CD4-positive, alpha-beta T cell treated with Interleukin-2 at 100 ng/mL for 4 hours (primary cell): ENCODE measurements at places on chromosomes 5 and 9.

GRCh38 chr5:92908952-92909601, 671.9 kb downstream of the NR2F1-AS1 start:
- no peak for DNase-seq

DNA sequence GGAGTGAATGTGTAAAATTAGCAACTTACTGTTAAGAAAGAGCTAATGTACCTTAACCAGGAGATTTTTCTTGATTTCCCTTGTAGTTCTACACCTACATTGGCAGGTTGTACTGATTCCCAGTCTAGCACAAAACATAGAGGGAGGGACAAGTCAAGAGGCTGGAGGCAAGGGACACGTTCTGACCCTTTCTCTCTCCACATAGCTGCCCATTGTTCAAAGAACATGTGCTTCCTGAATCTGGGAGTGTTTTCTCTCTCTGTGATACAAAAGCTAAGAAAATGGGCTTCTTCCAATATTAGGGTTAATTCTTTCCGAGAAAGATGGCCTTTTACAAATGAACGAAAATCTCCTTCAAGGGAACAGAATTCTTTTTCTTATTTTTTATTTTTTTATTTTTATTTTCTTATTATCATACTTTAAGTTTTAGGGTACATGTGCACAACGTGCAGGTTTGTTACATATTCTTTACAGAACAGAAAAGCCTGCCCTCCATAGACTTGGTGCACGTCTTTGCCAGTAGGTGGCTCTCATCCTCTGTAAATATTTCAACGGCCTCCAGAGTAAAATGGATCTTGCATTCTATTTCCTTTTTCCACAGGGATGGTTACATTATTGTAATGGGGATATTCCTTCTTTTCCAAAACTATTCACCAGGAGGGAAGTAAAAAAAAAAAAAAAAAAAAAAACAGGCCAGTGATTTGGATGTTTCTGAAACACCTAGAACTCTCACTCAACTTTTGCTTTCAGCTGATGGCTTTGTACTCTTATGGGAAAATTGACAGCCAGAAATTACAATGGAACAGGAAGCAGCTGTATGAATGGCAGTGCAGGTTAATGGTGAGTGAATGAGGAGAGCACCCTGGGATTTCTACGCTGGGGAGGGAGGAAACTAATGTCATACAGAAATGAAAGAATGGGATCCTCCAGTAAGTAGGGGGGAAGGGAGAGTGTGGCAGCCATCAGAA, 13.1 kb upstream of the IFNA5 start:
- peak; percentile 47 for DNase-seq

GRCh38 chr9:20238921-20239320, 383.4 kb downstream of the MLLT3 start:
- DNase-seq = no peak

- DNase-seq = no peak
Observed at GRCh38 chr9:97470076-97470475, 31.4 kb upstream of the TMOD1 start.

DNA sequence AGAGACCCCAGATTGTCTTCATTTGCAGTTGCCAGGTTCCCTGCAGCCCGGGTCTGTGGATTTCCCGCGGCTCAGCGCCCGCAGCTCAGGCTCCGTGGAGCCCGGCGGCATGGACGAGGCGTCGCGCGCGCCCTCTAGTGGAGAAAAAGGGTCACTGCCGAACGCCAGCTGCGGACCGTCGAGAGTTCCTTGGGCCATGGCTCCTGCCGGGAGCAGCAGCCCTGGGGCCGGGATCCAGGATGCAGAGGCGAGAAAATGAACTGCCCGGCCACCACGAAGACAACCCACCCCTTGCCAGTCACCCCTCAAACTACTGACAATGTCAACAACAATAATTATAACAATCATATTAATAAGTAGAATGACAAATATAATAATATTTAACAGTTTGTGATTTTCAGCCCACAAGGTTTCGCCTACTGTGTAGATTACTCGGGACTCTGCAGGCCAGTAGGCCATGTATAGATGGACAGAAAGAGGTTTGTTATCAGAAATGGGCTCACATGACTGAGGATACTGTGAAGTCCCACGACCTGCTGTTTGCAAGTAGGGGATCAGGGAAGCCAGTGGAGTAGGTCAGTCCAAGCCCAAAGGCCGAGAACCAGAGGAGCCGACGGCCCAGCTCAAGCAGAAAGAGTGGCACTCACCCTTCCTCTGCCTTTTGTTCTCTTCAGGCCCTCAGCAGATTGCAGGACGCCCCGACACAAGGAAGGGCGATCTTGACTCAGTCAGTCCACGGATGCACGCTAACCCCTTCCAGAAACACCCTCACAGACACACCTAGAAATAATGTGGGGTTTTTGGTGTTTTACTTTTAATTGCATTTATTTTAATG, 43.1 kb downstream of the BOD1 start:
- DNase-seq = peak; percentile 57

GRCh38 chr5:68424799-68425537, 209.4 kb downstream of the PIK3R1 start:
- peak; percentile 73 for DNase-seq

DNA sequence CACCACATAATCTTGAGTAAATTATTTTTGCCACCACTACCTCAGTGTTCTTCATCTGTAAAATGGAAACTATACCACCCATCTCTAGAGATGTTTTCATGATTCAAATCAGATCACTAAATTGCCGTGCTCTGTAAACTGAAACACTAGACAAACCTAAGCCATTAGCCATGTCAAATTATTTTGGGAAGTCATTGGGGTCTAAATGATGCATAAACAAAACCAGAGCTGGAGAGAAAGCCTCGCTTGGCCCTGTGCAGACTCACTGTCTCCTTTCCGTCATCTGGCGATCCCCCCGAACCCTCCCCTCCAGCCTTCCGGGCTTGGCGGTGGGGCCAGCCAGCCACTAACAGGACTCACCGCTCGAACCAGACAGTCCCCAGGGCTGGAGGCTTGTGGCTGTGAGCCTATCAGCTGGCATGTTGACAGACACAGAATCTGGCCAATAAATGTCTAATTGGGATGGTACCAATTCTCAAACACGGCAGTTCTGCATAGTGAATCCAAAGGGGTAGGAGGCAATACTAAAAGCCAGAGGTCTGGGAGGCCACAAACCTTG, 256.5 kb downstream of the SEC61B start:
- DNase-seq = no peak

DNA sequence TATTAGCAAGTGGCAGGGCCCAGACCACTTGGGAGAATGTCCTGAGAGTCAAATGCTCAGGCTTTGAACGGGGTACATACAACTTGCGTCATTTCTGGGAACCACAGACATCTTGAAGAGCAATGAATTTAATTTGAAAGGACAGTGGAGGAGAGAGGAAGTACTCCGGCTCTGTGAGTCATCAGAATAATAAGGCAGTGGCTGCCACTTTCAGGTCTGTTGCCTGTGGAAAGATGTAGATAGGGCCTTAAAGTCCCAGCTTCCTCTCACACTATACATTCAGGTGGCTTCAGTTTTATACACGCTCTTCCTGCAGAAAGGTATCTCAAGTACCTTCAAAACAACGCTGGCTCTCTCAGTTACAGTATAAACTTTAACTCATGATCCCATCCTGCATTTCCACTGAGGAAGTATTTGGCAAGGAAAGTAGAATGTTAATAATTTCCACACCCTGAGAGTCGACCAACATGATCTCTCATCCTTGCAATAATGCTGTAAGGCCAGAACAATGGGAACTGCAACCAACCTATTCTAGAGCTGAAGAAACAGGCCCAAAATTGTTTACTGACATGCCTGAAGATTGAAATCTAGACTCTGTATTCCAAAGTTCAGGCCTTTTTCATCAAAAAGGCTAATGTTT, 6.8 kb upstream of the PRUNE2 start:
- no peak for DNase-seq

DNA sequence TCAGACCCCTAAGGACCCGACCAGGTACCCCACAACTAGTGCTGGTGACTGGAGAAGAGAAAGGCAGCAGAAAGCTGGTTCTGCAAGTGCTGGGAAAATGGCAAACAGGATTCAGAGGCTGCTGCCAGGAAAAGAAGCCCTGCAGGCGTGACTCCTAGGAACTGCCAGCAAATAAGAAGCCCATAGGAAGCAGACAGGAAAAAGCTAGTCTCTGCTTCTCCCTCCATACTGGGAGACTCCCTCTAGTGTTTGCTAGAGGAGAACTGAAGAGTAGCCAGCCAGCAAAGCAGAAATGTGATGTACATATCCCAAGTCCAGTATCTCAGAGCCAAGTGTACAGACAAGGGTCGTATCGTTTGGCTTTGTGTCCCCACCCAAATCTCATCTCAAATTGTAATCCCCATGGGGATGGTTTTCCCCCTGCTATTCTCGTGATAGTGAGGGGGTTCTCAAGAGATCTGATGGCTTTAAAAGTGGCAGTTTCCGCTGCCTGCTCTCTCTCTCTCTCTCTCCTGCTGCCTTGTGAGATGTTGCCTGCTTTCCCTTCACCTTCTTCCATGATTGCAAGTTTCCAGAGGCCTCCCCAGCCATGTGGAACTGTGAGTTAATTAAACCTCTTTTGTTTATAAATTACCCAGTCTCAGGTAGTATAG, 38.1 kb upstream of the TUSC1 start:
- no peak for DNase-seq

GRCh38 chr5:147690595-147690994, 91.9 kb downstream of the JAKMIP2 start:
- DNase-seq = no peak

DNA sequence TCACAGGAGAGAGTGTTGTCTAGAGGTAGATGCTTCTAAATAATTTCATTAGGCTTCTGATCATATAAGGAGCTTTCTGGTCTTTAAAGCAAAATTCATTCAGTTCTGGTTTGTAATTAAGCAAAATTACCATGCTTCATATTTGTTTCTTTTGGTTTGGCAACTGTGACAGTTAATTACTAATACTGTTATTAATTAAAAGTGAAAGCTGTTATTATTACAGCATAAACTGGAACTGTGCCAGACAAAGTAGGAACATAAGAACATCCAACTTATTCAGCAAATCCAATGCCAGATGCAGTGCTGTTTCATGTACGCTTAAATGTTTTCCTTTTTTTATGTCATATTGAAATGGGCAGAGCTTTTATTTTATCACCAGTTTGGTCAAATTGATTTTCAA, 70.4 kb upstream of the DAB2 start:
- DNase-seq = no peak

- no peak for DNase-seq
Observed at GRCh38 chr9:34654323-34655051, 2.5 kb downstream of the IL11RA start.

DNA sequence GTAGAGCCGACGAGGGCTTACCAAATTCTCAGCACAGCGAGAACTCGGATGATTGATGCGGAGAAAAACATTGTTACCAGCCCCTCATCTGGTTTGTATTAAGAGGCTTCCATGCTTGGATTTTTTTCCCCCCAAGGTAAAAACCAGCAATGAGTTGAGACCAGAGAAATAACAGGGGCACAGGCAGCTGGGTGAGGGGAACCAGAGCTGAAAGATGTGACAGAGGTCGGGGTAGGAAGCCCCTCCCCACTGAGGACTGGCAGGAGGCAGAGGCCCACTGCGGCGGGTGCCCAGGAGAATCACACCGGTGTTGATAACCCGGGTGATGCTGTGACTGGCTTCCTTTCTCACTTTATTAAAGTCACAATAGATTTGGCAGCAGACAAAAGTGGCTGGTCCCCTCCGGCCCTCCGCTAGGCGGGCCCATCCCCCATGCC, 116.5 kb upstream of the PHYKPL start:
- no peak for DNase-seq

DNA sequence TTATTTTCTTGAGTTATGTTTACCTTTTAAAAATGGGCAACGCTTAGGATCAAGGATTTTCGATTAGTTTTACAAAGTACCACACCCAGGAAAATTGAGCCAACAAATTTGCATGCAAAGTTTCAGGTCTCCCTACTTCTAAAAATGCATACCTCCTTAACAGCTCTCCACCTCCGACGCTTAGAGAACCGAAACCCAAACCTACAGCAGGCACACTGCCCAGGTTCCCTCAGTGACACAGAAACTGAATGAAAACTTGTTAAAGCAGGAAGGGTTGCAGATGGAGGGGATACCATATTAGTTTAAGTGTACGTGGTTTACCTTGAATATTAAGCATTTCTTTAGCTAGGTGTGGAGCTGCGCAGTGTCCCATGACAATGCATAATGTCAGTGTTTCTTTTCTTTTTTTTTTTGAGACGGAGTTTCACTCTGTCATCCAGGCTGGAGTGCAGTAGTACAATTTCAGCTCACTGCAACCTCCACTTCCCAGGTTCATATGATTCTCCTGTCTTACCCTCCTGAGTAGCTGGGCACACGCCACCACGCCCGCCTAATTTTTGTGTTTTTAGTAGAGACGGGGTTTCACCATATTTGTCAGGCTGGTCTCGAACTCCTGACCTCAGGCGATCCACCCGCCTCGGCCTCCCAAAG, 1.6 kb upstream of the SUB1 start:
- DNase-seq = peak; percentile 51

GRCh38 chr9:121271368-121272341, 3.7 kb downstream of the GSN start:
- no peak for DNase-seq

DNA sequence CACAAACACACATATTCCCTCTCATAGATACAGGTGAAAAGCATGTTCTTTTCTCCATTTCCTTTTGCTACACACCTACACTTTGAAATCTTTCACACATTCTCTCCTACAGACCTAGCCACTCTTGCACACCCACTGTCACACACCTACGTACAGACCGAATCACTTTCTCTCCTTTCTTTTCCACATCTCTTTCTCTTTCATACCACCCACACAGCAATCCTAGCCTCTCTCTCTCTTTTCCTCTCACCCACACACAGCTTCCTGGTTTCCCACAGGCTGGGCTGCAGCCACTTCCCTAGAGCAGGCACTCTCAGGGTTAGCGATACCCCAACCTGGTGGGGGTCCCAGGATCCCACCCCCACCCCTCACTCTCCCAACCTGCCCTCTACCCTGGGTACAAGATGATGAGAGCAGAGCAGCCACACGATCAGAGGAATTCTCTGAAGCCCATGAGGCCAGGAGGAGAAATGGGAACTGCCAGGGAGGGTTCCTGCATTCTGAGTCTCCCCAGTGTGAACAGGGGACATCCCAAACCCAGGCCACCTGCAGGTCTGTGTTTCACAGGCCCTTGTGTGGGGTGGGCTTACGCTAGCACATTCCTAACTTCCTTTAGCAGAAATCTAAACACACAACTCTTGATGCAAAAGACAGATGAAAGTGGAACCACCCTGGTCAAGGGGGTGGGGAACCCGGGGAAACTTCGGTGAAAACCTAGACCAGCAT, 17.1 kb upstream of the SYNPO start:
- DNase-seq = no peak

- DNase-seq = peak; percentile 13
Observed at GRCh38 chr9:122904466-122904822, 715 bp downstream of the RC3H2 start.

GRCh38 chr5:71705421-71705820, 13.7 kb upstream of the CARTPT start:
- DNase-seq = no peak

DNA sequence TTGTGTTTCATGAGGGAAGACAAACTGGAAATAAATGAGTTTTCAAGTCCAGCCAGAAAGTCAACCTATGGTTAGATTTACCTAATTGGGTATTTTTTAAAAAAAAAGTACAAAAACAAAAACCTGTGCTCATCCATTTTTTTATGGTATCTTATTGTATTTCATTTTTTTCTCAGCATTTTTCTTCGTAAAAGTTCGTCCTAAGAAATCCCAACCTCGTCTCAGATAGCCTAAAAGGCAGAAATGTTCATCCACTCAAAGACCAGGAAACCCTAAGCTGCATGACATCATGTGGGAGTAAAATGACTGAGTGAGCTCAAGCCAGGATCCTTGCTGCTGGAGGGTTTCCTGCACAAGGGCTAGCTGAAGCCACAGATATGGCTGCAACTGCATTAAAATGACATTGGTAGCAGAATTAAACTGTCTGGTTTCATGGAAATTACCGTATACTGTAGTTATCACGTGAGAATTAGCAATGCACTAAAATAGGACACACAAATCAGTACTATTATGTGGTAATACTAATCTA, 70.4 kb downstream of the NFIB start:
- no peak for DNase-seq
